HCEC 1CT (cell line): ENCODE measurements at places on chromosomes 6 and 20.

- DNase-seq: peak; percentile 92
Measured at GRCh38 chr6:83868639-83869038, 9.2 kb downstream of the CYB5R4 start.

DNA sequence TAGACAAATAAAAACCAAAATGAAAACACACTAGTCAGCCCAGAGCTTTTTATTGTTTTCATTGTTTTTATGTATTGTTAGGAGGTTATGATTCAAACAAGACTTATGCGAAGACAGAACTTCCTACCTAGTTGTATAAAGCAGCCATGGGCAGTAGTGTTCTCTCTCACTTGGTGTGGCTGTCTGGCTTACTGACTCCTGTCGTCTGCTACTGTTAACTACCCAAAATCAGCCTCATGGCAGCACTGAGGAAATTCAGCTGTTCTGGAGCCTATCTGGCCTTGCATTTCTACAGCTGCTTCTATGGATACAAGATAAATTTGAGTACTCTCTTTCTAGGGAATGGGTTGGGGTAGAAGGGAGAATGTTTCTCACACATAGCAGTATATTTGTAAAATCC, 20.4 kb downstream of the VTA1 start:
- no peak for DNase-seq

DNA sequence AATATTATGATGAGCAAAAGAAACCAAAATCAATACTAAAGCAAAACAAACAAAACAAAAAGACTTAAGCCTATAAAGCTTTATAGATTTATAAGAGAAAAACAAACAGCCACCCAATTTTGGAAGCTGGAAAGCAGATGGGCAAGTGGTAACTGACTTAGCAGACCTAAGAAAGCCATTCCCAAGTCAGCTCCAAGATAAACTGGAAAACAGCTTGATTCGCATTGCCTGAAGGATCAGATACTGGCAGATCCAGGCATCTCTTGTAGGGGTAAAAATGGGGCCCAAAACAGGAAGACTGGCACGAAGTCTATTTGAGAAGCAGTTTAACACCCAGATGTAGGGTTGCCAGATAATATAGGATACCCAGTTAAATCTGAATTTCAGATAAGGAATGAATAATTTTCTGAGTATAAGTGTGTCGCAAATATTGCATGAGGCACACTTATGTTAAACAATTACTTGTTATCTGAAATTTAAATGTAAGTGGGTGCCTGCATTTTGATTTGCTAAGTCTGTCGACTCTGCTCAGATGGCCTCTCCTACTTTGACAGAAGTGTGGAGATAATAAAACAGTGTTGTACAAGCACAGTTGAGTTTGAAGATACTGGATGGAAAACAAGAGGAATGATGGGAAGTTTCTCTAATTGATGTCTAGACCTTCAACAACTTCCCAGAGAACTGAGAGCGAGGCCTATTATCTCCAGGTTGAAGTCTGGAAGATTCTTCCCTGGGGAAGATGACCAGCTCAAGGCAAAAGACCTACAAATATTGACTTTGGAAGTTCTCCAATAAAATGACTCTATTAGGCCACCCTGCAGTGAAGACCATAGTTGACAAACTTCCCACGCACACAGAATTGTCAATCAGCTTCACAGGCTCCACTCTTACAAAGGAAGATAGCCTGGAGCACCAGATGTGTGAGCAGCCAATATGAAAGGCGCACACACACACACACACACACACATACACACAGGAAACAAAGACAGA, 113.4 kb downstream of the FAM50B start:
- no peak for DNase-seq

GRCh38 chr20:45407067-45407745, 883 bp upstream of the DBNDD2 start:
- no peak for DNase-seq

DNA sequence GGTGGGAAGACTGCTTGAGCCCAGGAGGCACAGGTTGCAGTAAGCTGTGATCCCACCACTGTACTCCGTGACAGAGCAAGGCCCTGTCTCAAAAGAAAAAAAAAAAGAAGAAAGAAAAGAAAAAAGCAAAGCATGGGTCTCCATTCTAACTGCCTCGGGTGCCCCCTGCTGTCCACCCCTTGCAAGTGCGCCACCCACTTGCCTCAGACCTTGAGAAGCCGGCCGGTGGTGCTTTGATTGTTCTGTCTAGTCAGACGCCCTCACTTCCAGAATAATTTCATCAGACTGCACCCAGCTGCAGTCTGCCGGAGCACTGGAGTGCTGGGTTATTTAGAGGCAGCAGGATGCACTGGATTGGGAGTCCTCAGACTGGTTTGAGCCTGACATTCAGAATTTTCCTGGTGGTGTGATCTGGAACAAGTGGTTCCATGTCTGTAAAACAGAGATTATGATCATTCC, 17.6 kb upstream of the TM9SF4 start:
- DNase-seq: peak; percentile 55

- DNase-seq: no peak
Measured at GRCh38 chr6:103335412-103335811, 1524.3 kb downstream of the HACE1 start.

- no peak for DNase-seq
Measured at GRCh38 chr20:49318430-49319207, 40.8 kb upstream of the ZNFX1 start.

DNA sequence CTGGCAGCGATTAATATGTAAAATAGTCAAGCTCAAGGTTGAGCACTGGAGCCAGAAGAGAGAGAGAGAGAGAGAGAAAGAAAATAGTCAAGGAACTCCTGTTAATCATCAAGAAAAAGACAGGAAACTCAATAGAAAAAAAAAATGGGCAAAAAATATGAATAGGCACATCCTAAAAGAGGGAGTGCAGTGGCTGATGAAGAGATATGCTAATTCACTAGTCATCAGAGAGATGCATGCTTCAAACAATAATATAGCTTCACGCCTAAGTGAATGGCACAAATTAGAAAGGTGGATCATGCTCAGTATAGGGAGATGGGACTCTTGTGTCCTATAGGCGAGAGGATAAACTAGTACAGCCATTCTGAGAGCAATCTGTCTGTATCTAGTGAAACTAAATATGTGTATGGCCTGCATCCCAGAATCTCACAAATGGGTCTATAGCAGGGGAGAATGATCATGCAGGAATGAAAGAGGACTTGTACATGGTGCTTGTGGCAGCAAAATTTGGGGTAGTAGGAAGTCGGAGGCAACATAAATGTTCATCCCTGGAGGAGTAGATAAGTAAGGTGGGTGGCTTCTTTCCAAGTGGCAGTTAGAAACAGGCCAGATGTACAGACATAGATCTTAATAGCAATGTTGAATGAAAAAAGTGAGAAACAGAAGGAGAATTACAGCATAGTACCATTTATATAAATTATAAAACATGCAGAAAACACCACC, 176.8 kb downstream of the VEGFA start:
- no peak for DNase-seq

DNA sequence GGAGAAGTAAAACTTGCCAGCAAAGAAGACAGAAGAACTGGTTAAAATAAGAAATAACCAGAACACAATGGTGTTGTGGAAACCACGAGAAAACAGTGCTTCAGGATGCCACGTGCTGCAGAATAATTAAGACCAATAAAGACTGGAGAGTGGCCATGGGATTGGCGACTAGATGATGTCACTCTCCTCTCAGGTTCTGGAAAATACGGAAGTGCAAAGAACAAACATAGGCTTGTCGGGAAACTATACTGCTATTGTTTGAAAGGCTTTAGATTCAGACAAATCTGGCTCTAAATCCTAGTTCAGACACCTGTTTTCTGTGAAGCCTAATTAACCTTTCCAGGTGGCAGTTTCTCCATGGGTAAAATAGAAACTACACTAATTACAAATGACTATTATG, 138.4 kb upstream of the STXBP5 start:
- no peak for DNase-seq

- no peak for DNase-seq
Measured at GRCh38 chr6:68901044-68901443, 266.0 kb downstream of the ADGRB3 start.

GRCh38 chr6:33585403-33586107, 5.5 kb upstream of the BAK1 start:
- peak; percentile 40 for DNase-seq

GRCh38 chr6:157070403-157071107, 252.8 kb downstream of the TMEM242 start:
- no peak for DNase-seq

- DNase-seq: peak; percentile 31
Measured at GRCh38 chr6:32152769-32153563, 975 bp upstream of the PPT2 start.

DNA sequence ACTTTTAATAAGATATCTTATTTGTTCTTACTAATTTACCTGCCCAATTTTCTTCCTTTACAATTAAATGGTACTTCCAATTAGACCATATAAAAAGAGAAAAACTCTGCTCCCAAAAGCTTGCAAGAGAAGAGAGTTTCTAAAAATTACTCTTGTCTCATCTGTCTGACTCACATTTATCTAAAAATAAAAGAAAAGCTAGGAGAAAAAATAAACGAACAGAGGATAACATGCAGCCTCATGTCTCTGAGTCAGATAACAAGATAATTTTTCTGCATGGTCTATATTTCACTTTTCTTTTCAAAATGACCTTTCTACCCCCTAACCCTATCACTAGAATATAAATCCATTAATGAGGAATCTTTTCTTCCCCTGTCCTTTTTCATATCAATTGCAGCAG, 127.2 kb upstream of the TCF21 start:
- DNase-seq: peak; percentile 82

DNA sequence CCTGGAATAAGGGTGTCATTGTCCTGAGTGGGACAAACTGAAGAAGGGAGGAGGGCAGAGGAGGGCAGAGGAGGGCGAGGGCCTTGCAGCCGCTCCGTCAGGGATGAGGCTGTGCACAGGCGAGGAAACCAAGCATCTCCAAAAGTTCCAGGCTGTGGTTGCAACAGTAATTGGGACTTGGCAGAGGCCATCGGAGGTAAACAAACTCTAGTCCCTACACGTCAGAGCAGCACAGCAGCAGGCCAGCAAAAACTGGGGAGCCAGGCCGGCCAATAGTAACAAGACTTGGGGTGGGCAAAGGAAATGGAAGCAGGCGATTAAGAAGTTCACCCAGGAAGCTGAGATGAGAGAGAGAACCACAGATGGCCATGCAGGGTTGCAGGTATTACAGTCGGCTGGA, 142.8 kb downstream of the SMOC2 start:
- no peak for DNase-seq

DNA sequence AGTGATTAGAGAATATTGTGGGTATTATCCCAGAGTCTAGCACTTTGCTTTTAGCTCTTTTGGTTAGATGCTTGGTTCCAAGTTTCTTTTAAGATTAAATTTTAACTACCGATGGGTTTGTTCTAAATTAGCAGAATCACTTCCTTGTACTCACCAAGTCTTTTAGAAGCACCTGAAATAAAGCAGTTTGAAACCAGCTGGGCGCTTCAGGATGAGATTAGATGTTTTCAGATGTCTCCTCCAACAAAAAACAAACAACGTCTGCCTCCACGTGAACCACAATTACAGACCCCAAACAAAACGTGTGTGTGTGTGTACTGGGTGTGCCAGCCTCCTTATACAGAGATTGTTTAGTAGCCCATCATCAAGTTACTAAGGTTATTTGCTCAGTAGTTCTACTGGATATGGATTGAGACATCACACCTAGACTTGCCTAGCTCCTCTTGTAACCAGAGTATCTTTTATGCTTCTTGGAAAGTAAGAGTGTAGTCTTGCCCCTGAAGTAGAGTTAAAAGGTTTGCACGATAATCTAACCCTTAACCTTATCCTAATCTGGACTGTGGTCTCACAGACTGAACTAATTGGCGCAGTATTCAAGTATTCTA, 2.3 kb downstream of the DSTN start:
- DNase-seq: no peak

DNA sequence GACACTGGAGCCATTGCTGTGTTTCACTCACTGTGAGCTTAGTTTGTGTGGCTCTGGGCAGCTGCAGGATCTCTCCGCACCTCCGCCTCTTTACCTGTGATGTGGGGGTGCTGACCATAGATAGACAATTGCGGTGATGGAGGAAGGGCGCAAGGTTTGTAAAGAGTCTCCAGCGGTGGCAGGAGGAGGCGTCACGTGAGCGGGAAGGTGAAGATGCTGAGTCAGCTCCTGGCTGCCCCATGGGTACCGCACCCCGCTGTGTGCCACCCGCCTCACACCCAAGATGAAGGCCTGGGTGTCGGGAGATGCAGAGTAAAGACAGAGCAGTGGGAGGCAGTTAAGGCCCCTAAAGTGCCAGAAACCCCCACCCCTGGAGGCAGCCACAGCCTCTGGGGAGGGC, 9.0 kb upstream of the KCNQ2 start:
- no peak for DNase-seq

- DNase-seq: peak; percentile 96
Measured at GRCh38 chr20:33554914-33555420, 65.1 kb downstream of the CBFA2T2 start.

DNA sequence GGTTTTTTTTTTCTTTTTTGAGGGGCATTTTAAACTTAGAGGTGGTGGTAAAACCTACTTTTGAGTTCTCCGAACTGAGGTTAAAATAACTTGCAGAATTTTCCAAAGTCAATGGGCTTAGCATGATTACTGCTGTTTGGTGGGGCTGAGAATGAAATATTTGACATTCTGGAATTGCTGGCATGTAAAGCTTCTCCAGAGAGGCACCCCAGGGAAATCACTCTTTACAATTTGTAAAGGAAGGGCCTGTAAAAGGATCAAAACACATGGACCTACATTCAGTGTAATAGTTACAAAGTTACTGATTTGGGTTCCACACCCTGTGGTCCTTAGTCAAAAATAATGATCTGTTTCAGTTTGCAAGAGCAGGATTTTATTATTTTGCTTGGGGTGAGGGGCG, 5.5 kb downstream of the FAM217B start:
- no peak for DNase-seq

DNA sequence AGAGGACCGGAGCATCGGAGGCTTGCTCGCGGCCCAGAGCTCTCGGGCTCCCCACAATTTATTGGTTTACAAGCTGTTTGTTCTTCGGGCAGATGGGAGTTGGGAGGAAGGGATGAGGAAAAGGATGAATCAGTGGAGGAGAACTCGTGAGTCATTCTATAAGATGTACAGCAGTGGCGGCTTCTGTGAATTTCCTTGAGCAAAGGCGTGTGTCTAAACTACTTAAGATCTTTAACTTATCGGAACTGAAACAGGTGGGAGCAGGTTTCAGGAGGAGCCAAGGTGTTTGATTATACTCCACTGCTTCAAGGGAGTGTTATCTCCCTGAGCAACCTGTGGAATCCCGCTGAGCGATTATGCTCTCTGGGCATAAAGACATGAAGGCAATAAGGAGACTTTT, 50.5 kb upstream of the IBTK start:
- DNase-seq: peak; percentile 85

DNA sequence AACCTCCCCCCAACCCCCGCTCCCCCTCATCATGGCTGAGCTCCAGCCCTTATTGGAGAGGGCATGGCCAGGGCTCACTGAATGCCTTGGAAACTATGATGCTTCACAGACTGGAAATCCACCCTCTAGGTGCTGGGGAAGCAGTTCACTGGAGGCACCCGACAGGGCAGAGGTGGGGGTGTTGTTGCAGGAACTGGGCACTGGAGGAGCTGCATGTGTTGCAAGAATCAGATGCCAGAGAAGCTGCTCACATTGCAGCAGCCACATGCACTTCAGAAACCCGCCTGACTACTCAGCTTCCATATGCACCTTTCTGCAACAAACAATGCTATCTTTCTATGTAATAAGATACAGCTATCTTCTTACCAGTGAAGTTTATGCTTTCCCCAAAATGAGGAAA, 7.9 kb upstream of the TBPL1 start:
- DNase-seq: peak; percentile 39
